NCI-H345 (cell line): ENCODE measurements at places on chromosomes 6 and 20.

- DNase-seq: no peak
These were observed 44.7 kb upstream of the GRIK2 start for GRCh38 chr6:101348816-101349215.

- DNase-seq: no peak
These were observed 117.5 kb upstream of the CEP85L start for GRCh38 chr6:118768904-118769325.

- peak; percentile 72 for DNase-seq
These were observed 14.7 kb upstream of the CCDC167 start for GRCh38 chr6:37514321-37514771.

- DNase-seq: no peak
These were observed 22.7 kb downstream of the MTCL3 start for GRCh38 chr6:127496471-127496870.

DNA sequence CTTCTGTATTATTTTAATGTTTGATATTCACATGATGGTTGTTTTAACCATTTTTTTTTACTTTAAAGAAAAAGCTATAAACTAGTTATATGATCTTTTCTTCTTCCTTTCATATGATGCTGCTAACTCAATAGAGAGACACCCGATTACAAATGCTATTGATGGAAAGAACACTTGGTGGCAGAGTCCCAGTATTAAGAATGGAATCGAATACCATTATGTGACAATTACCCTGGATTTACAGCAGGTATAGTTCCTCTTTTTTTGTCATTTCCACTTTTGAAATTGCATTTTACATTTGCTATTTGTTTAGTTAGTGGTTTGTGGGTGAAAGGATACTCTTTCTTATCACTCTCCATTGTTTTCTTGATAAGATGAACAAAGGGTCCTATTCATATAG, 176.7 kb downstream of the LAMA2 start:
- no peak for DNase-seq

GRCh38 chr20:3901706-3902440, 12.7 kb downstream of the PANK2 start:
- no peak for DNase-seq

GRCh38 chr6:31349301-31349700, 7.7 kb downstream of the HLA-B start:
- DNase-seq: no peak

DNA sequence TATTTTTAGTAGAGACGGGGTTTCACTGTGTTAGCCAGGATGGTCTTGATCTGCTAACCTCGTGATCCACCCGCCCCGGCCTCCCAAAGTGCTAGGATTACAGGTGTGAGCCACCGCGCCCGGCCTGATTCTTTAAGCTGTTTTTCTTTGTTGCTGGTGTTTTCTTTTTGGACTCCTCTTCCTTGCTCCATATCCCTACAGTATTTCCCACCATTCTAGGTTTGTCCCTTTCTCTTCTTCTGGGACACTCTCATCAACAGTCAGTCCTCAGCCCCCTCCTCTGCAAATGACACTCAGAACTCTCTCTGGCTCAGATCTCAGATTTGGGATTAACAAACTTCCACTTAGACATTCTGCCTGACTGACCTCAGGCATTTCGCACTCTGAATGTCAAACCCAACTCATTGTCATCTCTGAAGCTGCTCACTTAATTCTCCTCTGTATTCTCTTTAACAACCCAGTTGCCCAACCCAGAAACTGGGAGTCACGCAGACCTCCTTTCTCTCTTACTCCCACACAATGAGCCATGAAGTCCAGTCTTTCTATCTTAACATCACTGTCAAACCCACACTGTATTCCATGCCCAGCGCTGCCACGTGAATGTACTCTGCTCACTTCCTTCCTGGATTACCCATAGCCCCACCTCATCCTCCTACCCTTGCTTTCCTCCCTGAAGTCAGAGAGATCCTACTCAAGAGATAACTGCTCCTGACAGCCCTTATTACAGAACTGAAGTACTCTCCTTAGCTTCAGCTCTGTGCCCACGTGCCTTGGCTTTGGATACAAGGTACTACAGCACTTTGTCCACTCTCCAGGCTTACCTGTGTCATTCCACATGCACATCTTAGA, 2.6 kb downstream of the MPIG6B start:
- no peak for DNase-seq

DNA sequence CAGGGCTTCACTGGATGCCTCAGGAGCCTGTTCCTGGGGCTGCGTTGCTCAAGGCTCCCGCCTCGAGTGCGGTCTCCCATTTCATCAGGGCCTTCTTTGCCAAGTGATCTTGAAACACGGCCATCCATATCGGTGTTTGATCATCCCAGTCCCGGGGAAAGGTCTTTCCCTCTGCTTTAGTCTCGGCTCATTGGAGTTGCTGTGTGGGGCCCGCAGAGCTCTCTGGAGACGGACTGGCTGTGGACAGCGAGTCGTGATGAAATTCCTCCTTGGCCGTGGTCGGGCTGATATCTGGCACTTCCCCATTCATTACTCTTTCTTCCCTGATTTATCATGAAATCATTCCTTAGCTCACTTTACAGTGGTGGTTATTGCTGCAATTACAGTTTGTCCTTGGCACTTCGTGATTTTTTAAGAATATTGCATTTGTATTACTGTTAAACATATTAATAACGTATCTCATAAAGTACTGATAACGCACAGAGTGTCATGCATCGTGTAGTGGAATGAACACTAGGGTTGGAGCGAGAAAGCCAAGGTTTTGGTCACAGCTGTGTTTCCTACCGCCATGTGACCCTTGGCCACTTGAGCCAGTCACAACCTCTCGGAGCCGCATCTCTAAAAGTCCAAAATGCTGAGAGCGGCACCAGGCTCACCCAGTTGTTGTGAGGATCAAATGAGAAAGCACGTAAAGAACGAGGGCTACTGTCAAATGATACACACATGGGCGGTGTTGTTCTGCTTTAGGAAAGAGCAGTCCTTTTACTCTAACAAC, 71.8 kb downstream of the MTHFD1L start:
- no peak for DNase-seq

GRCh38 chr6:79536585-79536953, 661 bp downstream of the LCA5 start:
- DNase-seq: peak; percentile 28

GRCh38 chr6:16374461-16375200, 136.2 kb downstream of the GMPR start:
- no peak for DNase-seq

- no peak for DNase-seq
These were observed 728.9 kb upstream of the GJE1 start for GRCh38 chr6:141403827-141404226.

- DNase-seq: no peak
These were observed 64.2 kb downstream of the FKBP5 start for GRCh38 chr6:35624341-35625070.

DNA sequence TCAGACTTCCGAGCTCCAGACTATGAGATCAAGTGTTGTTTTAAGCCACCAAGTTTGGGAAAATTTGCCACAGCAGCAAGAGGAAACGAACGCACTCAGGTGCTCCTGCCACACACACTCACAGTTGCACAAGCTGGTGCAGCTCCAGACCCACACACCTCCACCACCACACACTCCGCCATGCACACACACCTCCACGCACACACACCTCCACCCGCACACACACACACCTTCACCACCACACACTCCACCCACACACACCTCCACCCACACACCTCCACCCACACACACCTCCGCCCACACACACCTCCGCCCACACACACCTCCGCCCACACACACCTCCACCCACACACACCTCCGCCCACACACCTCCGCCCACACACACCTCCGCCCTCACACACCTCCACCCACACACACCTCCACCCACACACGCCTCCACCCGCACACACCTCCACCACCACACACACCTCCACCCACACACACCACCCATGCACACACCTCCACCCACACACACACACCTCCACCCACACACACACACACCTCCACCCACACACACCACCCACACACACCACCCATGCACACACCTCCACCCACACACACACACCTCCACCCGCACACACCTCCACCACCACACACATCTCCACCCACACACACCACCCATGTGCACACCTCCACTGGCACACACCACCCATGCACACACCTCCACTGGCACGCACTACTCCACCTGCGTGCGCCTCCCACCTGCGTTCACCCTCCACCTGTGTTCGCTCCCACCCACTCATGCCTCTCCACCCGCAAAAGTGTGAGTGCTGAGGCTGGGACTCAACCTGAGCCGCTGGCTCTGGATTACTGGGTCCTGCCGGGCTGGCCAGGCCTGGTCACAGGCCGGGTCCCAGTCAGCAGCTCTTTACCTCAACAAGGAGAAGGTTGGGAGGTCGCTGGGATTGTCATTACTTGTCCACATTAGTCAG, 175.6 kb downstream of the BMP7 start:
- DNase-seq: no peak

GRCh38 chr20:5046656-5047339, 45.5 kb upstream of the SLC23A2 start:
- DNase-seq: no peak

- DNase-seq: no peak
These were observed 160.2 kb downstream of the PHF3 start for GRCh38 chr6:63795826-63796225.

GRCh38 chr20:18506744-18507143, 996 bp upstream of the SEC23B start:
- no peak for DNase-seq

DNA sequence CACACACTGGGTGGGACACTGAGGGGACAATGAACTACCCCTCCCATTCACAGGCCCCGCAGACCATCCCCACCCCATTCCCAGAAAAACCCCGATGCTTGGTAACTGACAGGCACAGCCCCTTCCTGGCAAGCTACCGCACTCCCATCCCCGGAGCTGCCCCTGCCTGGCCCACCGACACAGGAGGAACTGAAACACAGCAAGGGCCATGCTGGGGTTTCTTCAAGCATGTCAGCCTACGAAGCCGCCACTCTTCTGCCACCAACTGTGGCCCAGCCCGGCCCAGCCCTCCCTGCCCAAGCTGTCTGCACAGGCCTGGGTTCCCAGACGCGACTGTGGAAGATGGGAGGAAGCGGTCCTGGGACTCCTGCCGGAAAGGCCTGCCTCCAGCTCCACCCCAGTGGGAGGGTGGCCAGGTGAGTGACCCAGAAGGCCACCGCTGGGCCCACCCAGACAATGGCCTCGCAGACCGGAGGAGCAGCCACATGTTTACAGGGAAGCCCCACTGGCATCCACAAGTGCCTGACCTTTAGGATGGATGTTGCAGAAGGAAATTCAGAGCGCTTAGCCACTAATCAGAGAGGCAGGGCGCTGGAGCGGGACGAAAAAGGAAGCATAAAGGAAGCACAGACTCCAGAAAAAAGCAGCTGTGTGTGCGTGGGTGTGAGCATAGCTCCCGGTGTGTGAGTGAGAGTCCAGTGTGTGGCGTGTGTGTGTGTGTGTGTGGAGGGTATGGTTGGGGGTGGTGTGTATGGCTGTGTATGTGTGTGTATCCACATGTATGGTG, 91.6 kb downstream of the PRND start:
- DNase-seq: no peak

- DNase-seq: peak; percentile 75
These were observed at the start of gene L3MBTL1 for GRCh38 chr20:43507150-43508080. Gene L3MBTL1 (plus strand): TSS chr20:43507697. CDS start chr20:43513504, 5,807 bp downstream.

GRCh38 chr20:38123021-38123587, 42.0 kb downstream of the TGM2 start:
- no peak for DNase-seq

GRCh38 chr6:117329926-117330325, 64.6 kb downstream of the VGLL2 start:
- DNase-seq: no peak

GRCh38 chr6:31090973-31091364, 21.4 kb downstream of the C6orf15 start:
- no peak for DNase-seq

- no peak for DNase-seq
These were observed 16.3 kb upstream of the NINL start for GRCh38 chr20:25601659-25602058.

DNA sequence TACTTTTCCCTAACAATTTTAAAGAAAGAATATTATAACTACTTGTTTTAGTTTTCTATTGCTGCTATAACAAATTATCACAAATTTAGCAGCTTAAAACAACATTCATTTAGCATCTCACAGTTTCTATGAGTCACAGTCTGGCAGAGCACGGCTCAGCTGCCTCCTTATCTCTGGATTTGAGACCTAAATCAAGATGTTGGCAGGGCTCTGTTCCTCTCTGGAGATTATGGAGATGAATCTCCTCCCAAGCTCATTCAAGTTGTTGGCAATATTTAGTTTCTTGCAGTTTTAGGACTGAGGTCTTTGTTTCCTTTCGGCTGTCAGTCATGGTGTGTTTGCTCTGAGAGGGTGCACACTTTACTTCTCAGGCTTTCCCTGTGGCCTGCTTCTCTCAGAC, 1065.8 kb upstream of the EYS start:
- no peak for DNase-seq

DNA sequence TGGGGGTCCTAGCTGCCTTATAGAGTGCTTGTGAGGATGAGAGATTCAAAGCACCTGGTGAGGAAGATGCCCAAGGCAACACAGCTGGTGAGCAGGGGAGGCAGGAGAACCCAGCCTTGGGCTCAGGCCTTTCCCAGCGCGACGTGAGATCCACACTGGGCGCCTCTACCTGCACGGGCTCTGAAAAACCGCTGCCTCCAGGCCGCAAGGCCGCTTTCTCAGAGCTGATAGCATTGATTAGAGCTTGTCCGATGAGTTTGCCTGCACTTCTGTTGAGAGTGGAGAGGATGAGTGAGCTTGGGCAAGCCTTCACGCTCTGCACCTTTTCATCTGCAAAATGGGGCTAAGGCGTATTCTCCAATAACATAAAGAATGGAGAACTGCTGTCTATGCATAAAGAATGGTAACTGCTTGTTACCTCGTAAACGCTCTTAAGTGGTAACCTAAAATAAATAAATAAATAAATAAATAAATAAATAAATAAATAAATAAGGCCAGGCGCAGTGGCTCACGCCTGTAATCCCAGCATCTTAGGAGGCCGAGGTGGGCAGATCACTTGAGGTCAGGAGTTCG, 916 bp downstream of the PABPC1L start:
- peak; percentile 22 for DNase-seq

DNA sequence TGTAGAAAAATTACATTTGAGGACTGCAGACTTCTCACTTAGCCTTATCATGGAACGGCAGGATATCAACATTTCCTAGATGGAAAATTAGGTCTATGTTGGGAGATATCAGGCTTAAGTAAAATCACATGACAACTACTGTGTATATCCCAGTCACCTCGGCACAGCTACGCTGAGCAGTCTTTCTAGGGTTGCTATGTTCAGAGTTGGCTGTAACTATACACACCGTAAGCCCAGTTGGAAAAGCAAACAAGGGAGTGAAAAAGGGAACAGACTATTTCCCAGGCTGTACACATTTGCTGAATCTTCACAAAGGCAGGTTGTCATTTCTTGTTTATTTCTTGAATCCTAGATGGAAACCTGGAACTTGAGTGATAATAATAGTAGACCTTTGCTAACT, 80.7 kb upstream of the PTPRK start:
- DNase-seq: no peak
